ENCODE measurements at places on chromosomes 7 and 10.

GRCh38 chr10:29811751-29812427 lies 177.1 kb upstream of the SVIL start:
- DNase-seq, result no peak

DNA sequence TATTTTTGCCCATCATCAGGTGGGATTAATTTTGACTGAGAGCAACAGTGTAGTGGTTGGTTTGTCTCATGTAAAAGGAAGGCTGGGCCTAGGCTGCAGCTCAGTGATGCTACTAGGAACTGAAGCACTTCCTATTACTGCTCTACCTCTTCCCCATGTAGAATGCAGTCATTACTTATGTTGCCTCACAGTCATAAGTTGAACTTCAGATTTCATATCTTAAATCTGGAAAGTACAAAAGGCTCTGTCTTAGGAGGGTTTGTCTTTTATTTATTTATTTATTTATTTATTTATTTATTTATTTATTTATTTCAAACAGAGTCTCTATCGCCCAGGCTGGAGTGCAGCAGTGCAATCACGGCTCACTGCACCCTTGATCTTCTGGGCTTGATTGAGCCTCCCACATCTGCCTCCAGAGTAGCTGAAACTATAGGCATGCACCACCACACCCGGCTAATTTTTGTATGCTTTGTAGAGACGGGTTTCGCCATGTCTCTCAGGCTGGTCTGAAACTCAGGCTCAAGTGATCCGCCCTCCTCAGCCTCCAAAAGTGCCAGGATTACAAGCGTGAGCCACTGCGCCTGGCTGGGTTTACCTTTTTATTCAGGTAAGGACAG lies 721.7 kb upstream of the GALNT17 start:
- DNase-seq, result no peak

DNA sequence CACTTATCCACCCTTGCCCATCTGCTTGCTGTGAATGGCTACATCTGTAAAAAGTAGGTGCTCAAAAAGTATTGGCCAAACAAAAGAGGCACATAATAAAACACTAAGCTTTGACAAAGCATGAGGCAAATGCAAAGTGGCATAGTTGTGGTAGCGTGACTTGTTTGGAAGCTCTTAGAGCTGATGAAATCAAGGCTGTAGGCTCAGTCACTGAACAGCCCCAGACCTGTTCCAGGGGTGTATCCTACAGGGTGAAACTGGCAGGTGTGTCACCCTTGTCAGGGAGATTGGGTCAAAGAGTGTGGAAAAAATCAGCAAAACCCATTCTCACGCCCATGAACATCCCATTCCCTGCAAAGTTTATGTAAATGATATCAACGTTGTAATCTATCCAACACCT lies 427.4 kb downstream of the PLXNA4 start:
- no peak for DNase-seq

DNA sequence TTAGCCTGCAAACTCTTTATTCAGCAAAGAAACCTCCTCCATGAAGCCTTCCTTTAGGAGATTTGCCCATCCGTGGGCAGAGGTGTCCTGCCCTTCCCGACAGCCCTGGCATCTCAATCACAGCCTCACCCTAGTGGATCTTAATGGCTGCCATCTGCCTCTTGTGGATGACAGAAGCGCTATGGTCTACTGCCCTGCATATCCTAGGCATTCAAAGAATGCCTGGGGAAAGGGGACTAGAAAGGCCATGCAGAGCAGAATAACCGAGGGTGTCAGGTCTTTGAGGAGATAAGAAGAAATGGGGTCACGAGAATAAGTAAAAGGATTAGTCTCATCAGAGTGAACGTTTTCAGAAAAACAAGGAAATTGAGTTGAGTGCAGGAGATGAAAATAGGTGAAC lies 57.7 kb upstream of the SPOCK2 start:
- DNase-seq, result no peak

GRCh38 chr7:17682586-17682985 lies 257.7 kb downstream of the SNX13 start:
- no peak for DNase-seq

DNA sequence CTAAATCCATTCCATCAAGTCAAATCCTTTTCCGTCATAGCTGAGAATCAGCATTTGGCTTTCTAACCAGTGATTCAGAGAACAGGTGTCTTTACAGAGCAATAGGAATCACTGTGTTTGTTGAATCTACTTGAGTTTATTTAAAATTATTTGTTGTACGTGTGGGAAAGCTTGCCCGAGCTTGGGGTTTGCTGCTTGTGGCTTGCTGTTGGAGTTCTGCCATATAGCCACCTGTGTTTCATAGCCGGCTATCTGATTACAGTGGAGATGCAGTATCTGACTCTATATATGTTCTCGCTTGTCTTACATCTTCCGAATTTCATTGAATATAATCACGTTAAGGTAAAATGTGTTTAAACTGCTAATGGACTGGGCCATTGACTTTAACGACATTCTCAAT lies 274.3 kb upstream of the MKI67 start:
- DNase-seq, result no peak

GRCh38 chr10:29239569-29240472 lies 49.0 kb upstream of the LYZL1 start:
- no peak for DNase-seq

- no peak for DNase-seq
These were observed 110.9 kb upstream of the FAM180A start for GRCh38 chr7:135859538-135859937.

All from effector CD8-positive, alpha-beta T cell (primary cell).